ENCODE measurements at places on chromosomes 11 and 22.
A peak's percentile ranks its signal among the peaks of the same experiment; 100 is the strongest.

DNA sequence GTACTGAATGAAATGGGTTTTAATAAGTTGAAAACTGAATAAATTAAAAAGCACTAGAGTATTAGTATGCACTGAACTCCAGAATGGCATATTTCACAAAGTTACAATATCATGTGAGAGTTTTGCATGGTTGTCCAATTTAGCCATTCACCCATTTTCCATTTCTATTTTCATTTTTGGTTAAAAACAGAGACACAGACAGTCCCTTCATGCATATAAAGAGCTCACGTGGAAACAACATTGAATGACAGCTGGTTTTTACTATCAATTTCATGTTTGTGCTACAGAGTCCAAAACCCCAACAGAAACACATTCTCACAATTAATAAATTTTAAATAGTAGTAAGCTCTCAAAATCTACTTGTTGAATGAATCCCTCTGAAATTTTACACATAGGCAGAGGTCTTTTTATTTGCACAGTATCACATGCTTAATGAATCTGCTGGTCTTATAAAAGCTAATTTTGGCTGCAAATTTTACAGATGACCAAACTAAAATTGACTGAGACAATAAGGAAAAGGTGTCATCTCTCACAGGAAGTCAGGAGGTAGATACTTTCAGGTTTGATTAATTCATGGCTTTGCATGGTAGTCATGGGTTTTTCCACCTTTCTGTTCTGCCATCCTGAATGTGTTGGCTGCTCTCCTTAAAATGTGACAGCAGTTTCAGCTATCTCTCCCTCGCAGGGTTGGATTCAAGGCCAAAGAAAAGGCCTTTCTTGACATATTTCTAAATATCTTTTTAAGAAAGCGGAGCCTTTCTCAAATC is 20.6 kb upstream of the DDI1 start:
- DNase-seq, result no peak

- no peak for DNase-seq
These were observed 345.0 kb downstream of the TBC1D22A start for GRCh38 chr22:47107431-47107830.

- DNase-seq, result no peak
These were observed 6.3 kb upstream of the ISX start for GRCh38 chr22:35059632-35060031.

GRCh38 chr11:128187835-128188234 is 399.5 kb downstream of the ETS1 start:
- no peak for DNase-seq

GRCh38 chr11:1260023-1260501 is 37.2 kb downstream of the MUC5B start:
- DNase-seq, result peak; percentile 19

DNA sequence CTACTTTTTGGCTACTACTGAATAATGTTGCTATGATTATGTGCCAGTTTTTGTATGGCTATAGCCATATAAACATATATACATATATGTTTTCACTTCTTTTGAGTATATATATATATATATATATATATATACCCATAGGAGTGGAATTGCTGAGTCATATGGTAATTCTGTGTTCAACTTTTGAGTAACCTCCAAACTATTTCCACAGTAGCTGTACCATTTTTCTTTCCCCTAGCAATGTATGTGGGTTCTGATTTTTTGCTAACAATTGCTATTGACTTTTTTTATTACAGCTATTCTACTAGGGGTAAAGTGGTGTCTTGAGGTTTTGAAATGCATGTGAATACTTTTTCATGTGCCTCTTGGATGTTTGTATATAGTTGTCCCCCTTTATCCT is 30.4 kb downstream of the CBL start:
- DNase-seq, result no peak

GRCh38 chr11:103887001-103887658 is 149.3 kb upstream of the DDI1 start:
- DNase-seq, result no peak

DNA sequence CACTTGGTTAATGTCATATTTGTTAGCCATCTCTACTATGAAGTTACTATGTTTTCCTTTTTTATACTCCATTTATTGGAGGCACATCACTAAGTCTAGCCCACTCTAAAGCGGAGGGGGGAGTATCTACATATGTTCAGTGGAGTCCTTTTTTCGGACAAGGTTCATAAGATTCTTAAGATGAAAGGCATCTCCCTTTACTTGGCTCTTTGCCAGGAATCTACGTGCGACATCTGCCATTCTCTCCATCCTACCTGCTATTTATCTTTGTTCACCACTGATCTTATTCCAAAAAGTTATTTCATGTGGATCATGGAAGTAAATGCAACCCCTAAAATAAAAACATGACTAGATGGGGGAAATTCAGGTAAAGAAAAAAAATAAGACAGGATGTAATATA is 77.4 kb upstream of the YWHAH start:
- DNase-seq, result no peak

- no peak for DNase-seq
These were observed 39.8 kb downstream of the OR6Q1 start for GRCh38 chr11:58070585-58070984.

DNA sequence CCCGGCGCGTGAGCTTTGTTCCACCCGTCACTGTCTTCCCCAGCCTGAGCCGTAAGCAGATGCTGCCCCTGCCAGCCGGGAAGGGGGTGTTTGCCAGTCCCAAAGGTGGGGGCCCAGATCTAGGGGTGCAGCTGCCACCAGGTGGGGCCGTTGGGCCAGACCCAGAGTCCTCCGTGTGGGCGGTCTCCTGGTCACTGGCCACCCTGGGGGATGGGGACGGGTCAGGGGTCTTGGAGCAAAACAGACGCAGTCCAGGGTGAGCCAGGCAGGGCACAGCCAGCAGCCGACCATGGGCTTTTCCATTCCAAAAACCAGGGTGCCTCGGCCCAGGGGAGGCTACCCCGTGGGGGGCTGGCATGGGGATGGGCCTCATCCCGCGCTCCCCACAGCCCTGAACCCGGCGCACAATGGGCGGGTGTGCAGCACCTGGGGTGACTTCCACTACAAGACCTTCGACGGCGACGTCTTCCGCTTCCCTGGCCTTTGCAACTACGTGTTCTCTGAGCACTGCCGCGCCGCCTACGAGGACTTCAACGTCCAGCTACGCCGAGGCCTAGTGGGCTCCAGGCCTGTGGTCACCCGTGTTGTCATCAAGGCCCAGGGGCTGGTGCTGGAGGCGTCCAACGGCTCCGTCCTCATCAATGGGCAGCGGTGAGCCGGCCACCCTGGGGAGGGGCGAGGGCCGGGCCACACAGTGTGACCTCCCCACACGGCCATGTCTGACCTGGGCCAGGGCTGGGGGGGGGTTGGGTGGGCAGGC is 3.5 kb downstream of the MUC5B start:
- no peak for DNase-seq

DNA sequence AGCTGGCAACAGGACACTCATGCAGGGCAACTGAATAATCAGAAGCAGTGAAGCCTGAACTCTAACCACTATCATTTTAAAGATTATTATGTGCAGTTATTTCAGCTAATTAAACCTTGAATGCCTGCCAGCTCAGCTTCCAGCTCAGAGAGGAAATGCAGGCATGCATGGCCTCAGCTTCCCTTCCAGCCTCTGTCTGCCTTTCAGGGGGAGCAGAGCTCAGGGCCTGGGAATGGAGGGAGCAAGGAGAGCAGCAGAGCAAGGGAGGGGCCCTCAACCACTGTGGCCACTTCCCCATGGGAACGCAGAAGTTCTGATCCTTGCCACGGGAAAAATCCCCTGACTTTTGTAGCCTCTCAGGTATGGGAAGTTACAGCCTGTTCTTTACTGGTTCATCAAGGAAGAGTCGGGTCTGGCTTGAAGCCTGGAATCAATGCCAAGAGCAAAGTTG is 32.5 kb upstream of the APLNR start:
- DNase-seq, result no peak

DNA sequence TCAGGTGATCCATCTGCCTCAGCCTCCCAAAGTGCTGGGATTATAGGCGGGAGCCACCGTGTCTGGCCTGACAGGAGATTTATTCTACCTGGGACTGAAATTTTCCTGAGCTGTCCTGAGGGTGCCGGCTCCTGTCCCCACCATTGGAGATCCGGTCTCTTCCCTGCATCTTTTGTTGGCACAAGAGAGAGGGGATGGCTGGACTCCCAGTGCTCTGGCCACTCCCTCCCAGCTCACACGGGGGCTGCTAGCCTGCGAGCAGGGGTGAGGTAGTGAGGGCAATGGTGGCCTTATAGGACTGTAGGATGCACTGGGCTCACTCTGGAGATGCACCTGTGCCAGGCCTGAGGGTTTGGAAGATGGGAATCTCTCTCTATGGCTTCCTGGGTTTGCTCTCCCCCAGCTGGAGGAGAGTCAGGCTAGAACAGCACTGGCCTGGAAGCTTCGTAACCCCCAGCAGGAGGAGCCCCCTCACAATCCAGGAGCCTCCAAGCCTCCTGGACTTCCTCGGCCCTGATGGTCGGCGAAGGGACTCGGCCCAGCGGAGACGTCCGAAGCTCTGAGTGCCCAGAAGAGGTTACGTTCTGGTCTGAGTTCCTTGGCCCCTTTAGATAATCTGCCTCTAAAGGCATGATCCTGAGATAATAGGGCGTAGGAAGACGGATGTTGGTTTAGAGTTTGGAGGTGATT is 106.4 kb downstream of the NECTIN1 start:
- no peak for DNase-seq

- DNase-seq, result no peak
These were observed 21.4 kb upstream of the RCN1 start for GRCh38 chr11:32069361-32070058.

DNA sequence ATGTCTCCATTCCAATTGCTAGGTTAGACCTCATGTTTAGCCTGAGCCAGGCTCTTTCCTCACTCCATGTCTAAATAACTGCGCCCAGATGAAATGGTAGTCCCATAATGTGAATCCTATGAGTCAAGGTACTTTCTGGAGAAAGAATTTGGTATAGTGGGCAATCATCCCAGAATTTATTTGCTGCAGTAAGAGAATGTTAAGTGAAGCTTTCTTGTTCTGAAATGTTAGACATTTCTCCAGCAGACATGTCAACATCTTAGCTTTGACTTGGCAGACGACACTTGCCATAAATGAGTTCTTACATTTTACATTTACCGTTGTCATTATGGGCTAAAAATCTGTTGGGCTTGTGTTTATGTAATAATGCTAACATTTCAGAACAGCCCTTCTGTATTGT is 165.2 kb downstream of the PGR start:
- no peak for DNase-seq

DNA sequence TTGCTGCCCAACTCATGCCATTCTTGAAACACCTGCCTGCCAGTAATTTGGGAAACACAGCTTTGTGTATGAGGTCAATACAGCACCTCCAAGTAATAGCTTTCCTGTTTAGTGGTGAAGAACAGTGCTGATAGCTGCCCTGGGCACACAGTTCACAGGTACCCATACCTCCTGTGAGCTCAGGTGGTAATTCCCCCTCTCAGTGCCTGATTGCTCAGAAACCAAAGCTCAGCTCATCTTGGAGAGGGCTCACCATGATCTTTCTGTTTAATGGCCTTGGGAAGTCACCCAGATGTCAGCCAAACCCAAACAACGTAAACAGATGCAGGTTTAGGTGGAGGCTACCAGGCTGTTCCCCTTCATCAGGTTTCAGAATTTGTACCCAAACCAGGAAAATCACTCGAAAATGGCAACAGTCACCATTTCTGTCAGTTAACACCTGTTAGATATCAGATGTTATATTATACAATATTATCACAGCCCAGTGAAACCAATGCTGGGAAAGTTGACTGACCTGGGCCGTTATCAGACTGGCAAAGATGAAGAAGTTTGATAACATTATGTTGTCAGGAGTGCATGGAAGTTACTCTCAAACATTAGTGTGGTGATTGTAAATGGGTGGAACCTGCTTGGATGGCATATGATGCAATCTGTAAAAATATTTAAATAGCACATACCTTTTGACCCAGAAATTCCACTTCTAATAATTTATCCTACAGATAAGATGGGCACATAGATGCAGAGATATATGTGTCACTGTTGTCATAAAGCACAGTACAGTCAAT is 18.9 kb downstream of the VSTM5 start:
- DNase-seq, result no peak

DNA sequence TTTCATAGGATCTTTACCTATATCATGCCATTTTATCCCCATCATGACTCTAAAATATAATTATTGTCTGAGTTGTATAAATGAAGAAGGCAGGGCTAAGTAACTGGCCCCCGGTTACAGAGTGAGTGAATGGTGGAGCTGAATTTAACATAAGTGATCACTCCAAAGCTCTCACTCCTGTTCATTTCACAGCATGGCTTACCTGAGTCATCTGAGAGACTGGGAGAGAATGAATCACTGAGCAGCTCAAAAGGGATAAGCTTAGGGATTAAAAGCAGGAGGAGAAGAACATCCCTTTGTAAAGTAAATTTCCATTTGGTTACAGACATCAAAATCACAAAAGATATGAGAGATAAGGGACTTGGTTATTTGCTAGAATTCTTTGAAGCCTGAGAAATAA is 294.0 kb upstream of the CTSC start:
- DNase-seq, result no peak

GRCh38 chr11:76773921-76774361 is 9.2 kb upstream of the TSKU start:
- no peak for DNase-seq

- DNase-seq, result no peak
These were observed 61.5 kb downstream of the AAMDC start for GRCh38 chr11:77882396-77882795.

- no peak for DNase-seq
These were observed 50.4 kb downstream of the KCNQ1OT1 start for GRCh38 chr11:2649400-2649799.

DNA sequence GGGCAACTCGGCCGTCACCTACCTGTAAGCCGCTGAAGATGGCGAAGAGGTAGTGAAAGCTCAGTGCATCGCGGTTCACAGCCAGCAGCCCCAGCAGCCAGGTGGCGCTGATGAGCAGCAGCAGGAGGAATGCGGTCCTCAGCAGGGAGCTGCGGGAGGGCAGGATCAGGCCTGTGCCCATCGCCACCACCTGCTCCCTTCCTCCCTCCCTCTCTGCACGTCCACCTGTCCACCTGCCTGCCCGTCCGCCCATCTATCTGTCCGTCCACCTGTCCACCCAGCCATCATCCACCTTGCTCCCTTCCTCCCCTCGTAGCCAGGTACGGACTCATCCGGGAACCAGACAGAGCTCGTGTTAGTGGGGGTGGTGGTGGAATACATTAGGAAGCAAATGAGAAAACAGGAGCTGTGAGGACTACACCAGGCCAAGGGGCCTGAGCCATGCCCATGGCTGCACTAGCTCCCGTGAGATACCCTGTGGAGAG is 32.2 kb downstream of the TRMU start:
- no peak for DNase-seq

DNA sequence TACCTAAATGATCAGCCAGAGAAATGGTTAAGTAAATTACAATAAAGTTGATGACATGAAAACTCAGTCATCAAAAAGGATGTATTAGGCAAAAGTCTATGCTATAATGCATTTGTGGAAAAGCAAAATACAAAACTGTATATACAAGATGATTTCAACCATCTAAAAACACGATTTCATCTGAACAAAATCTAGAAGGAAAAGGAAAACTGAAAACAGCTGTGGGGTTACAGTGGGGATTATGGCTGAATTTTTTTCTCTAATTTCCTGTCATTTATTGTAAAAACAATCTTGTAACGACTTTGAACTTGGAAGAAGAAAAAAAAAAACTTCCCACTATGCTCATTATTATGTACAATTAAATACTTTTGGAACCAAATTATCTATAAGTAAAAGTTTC is 30.3 kb downstream of the CHEK2 start:
- DNase-seq, result no peak
